ENCODE measurements at places on chromosomes 6 and 20.

GRCh38 chr6:97668716-97669115 lies 385.7 kb upstream of the MMS22L start:
- DNase-seq = no peak

DNA sequence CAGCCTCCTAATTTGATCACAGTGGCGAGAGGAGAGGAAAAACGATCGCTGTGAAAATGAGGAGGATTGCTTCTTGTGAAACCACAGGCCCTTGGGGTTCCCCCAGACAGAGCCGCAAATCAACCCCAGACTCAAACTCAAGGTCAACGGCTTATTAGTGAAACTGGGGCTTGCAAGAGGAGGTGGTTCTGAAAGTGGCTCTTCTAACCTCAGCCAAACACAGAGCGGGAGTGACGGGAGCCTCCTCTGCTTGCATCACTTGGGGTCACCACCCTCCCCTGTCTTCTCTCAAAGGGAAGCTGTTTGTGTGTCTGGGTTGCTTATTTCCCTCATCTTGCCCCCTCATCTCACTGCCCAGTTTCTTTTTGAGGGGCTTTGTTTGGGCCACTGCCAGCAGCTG lies 28.7 kb downstream of the SAYSD1 start:
- no peak for DNase-seq

DNA sequence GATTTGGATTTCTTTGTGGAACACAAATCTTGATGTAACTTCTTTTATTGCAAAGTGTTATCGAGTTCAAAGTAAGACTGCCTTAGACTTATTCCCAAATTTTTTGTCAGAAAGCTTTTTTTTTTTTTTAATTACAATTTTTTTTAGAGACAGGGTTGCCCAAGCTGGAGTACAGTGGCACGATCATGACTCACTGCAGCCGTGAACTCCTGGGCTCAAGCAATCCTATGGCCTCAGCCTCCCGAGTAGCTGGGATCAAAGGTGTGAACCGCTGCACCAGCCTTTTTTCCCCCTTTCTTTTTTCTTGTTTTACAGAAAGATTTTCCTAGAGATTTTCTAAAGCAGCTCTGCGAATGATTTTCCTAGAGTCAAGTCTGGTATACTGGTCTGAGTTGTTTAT lies 2.8 kb downstream of the RIOK1 start:
- DNase-seq = no peak

- no peak for DNase-seq
These were observed 284.0 kb upstream of the DEFB112 start for GRCh38 chr6:50333696-50334095.

- DNase-seq = peak; percentile 5
These were observed 219.1 kb upstream of the STXBP5 start for GRCh38 chr6:146985111-146985510.

GRCh38 chr6:105747823-105748405 lies 338.2 kb upstream of the PRDM1 start:
- DNase-seq = no peak

DNA sequence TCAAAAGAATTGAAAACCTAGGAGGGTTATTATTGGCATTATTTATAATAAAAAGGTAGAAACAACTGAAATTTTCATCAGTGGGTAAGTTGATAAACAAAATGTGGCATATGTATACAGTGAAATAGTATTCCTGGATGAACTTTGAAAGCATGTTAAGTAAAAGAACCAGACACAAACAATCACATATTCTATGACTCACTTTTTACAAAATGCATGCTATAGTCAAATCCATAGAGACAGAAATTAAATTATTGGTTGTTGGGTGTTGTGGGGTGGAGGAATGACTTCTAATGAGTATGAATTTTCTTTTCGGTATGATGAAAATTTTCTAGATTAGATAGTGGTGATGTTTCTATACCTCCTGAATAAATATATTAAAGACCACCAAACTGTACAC lies 94.6 kb downstream of the LRRC1 start:
- no peak for DNase-seq

GRCh38 chr6:144769142-144769541 lies 484.0 kb downstream of the UTRN start:
- DNase-seq = peak; percentile 92

- no peak for DNase-seq
These were observed 15.2 kb downstream of the CTCFL start for GRCh38 chr20:57509665-57510237.

DNA sequence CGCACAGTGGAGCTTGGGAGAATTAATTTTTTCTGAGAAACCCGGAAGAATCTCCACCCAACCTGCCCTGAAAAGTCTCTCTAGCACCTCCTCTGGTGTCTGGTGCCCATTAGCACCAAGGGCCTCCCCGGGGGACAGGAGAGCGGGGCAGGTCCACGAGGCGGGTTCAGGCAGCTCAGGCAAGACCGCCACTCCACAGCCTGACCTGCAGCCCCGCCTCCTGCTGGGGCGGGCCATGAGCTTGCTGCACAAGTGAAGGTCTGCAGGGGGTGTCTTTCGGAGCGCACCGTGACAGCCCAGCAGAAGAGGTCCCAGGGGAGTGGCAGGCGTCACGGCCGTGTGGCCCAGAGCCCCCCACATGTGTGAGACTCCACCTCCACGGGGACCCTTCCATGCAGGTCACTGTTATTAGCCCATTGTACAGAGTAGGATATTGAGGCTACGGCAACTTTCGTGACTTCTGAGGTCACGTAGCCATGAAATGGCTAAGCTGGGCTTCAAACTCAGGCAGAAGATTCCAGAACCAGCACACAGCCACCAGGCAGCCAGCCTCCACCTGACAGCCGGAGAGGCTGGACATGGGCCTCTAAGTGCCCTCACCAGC lies 63.9 kb upstream of the SLCO4A1 start:
- no peak for DNase-seq

DNA sequence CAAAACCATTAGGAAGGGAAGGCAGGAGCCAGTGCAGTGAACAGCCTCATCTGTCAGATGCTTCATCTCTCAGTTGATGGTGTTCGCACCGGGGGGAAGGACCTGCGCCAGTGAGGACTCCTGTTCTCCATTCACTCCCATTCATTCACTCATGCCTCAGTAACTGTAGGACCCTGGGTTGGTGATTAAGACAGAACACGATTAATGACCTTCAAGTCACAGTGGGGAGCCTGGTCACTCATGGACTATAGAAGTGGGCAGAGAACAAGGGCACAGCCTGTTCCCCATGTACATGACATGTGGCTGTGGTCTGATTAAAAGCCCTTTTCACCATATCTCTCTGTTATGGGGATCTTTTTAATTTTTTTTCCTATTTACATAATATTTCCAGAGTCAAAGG lies 113.3 kb downstream of the RPS12 start:
- no peak for DNase-seq

DNA sequence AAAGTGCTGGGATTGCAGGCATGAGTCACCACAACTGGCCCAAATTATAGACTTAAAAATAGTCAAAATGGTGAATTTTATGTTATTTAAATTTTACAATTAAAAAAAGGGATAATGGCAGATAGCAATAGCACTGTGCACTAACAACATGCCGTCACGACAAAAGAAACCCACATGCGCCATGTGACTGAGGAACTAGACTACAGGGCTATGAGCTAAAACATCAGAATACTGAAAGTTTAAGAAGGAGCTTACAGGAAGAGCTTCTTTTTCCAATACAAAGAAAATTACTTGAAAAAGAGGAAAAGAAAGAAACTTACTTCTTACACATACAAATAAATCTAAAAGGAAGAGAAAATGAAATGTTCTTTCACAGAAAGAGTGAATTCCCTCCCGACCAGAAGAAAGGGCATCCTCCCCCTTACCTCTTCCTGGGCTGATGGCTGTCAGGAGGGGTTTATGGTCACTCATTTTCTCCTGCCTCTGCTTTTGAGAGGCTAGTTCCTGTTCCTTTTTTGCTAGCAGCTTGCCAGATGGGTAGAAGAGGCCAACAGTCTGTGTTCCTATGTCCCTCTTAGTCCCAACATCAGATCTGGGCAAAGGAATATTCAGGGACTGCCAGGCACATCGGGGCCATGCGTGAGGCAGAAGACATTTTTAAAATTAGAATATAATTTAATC lies 54.5 kb downstream of the DZANK1 start:
- no peak for DNase-seq

GRCh38 chr20:11929947-11930346 lies 12.3 kb downstream of the BTBD3 start:
- DNase-seq = no peak

GRCh38 chr6:161922631-161923119 lies 648.8 kb upstream of the AGPAT4 start:
- DNase-seq = peak; percentile 59

GRCh38 chr6:9315966-9316650 lies 880.8 kb upstream of the SLC35B3 start:
- DNase-seq = no peak

GRCh38 chr20:36472637-36473090 lies 68.7 kb upstream of the MYL9 start:
- no peak for DNase-seq

DNA sequence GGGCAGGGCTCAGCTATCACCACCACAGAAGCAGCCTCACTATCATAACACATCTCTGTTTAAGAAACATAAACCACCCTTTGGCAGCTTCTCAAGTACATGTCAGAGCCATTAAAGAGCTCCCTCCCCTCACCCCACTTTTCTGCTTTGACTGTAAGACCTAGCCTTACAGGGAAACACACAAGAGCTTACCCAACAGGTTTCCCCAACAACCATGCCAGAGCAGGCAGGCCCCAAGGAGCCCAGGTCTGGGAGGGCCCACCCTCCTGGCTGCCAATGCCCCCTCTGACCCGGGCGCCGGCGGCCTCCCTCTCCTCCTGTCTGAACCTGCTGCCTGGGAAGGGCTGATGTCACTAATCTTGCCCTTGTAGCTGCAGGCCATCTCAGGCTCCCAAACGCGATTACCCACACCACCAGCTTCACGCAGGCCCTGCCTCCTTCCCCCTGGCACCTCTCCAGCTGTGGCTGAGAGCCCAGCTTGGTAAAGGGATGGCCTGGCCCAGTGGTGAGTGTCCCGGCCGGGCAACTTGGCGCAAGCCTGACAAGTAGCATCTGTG lies 402.0 kb downstream of the MAFB start:
- no peak for DNase-seq

All from NCI-H1092 (cell line).